ENCODE measurements at places on chromosomes 5 and 9.

- DNase-seq = no peak
These were observed 33.2 kb upstream of the CLPTM1L start for GRCh38 chr5:1378096-1378495.

DNA sequence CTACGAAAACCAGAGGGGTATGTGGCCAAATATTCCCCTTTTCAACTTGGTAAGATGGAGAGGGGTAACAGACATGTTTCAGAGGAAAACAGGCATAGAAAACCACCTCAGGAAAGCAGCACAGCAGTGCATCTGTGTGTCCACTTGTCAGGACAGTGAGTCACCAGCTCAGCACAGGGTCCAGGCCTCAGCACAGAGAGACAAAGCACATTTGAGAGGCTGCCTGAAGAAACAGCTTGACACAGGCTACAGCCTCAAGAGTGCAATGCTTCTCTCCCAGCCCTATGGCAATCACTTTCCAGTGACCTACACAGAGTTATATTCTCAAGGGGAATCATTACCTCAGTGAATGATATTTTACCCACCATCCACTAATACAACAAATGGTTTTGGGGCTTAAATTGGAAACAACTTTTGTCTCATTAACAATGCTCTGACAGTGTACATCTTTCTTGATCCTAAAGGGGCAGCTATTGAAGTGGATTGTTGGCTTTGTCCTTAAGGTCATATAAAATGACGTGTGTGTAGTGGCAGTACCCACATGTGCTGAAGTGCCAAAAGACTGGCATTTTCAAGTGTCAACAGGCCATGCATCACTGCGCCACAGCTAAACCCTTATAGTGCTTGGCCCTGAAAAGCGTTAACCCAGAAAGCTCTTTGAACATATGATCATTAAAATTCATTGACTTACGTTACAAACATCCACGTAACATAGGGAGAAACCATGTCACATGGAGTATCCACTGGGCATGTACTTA, 46.4 kb downstream of the ERMP1 start:
- no peak for DNase-seq

DNA sequence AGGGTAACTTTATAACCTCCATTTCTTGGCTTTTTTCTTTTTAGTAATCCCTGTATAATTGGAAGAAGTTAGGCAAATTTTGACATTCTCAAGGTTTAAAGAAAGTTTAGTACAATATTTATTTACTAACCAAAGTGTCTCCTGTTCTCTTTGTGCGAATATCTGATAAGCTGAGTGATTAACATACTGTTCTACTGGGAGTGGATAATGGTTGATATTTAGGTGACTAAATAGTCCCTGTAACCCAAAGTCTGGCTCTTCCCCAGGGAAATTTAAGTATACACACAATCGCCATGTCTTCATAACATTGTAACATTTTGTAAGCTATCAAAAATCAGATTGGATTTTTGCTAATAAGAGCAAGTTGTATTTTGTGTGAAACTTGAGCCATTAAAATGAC, 40.0 kb downstream of the CCNH start:
- DNase-seq = no peak

DNA sequence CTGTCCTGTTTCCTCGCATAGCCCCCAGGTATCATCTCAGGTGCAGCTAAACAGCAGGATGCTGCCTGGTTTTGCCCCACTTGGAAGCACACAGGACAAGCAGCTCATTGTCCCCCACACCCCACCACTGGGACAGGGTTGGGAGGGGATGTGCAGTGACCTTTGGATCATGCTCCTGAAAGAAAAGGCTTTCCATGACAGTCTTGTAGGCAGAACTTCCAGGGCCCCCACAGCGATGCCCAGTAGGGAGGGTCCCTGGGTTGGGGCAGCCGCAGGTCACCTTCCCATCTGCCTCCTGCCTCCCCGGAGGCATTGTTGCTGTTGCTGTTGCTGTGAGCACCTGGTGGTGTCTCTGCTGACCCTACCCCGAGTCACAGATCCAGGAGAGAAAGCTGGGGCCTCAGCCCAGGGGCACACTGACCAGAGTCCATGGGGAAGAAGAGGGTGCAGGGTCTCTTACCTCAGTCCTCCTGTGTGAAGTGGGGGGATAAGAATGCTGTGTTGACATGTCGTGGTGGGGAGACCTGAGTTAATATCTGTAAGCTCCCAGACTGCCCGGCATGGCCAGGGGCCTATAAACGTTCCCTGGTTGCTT, 8.5 kb downstream of the CEP72 start:
- DNase-seq = peak; percentile 18

DNA sequence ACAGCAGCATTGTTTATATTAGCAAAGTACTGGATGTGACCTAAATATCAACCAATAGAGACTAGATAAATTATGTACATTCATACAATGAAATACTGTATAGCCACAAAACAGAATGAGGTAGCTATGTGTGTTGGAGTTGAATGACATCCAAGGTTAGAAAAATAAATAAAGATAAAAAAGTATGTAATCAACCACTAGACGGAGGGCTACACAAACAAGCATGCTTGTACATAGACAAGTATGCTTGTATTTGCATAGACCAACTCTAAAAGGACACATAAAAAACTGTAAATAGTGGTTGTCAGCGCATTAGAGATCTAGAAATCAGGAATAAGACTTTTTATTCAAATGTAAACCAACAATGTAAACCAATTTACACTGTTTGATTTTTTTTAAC, 3.0 kb downstream of the FEM1C start:
- no peak for DNase-seq

GRCh38 chr5:93574491-93575305, 6.3 kb downstream of the NR2F1-AS1 start:
- no peak for DNase-seq

DNA sequence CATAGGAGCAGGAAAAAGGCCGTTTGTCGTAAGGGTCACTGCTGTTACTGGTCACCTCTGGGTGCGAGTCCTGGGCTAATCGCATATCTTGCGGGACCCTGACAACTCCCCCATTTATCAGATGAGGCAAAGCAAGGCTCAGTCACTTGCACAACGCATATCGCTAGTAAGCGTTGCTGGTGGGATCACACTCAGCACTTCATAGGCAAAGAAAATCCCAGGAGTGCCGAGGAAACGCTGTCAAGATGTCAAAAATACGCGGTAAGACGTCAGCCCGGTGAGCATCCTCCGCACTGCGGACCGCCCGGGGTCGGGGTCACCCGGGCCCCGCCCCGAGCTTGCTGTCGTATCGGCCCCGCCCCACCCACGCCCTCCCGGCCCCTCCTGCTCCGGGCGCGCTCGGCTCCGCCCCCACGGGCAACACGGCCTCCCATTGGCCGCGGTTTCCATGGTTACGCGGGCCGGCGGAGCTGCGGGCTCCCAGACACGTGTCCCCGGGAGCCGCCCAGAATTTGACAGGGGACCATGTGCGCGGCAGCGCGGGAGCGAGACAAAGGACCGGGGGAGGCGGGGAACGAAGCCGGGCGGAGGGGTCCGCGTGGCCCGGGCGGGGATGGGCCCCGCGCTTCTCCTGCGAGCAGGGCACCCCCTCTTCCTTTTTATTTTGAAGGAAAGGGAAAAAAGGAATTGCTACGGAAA, 80.2 kb upstream of the IER5L start:
- peak; percentile 93 for DNase-seq

GRCh38 chr5:128927644-128928043, 37.6 kb upstream of the SLC27A6 start:
- no peak for DNase-seq

GRCh38 chr5:93274291-93274690, 306.7 kb downstream of the NR2F1-AS1 start:
- DNase-seq = no peak

GRCh38 chr5:169933616-169934015, 46.7 kb downstream of the INSYN2B start:
- DNase-seq = no peak

DNA sequence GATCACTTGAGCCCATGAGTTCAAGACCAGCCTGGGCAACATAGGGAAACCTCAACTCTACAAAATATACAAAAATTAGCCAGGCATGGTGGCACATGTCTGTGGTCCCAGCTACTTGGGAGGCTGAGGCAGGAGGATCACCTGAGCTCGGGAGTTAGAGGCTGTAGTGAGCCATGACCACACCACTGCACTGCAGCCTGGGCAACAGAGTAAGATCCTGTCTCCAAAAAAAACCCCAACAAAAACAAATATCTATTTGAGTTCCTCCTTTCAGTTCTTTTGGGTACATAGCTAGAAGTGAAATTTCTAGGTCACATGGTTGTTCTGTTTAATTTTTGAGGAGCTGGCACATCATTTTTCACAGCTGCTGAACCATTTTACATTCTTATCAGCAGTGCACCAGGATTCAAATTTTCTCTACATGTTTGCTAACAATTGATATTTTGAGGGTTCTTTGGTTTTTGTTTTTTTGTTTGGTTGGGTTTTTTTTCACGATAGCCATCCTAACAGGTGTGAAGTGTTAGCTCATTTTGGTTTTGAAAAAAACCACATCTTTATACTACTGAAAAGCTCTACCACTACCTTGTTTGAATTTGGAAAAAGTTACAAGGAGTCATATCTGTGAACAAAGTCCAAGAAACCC, 176.9 kb upstream of the SLC12A2 start:
- no peak for DNase-seq

DNA sequence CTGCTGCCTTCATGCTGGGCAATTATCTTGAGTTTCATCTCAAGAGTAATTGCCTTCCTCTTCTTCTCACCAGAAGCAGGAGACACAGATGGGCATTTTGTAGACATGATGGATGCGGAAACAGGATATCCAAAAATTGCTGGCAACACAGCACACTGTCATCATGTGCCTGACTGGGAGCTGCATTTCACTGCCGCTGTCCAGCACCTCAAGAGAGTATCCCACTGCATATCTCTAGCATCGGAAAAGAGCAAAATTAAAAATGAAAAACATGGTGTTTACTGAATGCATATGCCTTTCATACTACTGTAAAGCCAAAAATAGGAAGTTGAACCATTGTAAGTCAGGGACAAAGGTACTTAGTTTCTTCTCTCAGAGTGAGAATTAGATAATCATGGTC, 210.7 kb downstream of the MAN2A1 start:
- DNase-seq = no peak

All from stimulated activated CD8-positive, alpha-beta memory T cell treated with anti-CD3 and anti-CD28 coated beads, Interleukin-4, amount 100 ng/mL, for 48 hours (primary cell).